Kidney (tissue), 22 donors: ENCODE measurements at places on chromosomes 16 and 17. TPM values are rescaled to one million over a fixed set of nuclear protein-coding genes. Genes with fewer than 3 reads are reported as not detected.

Gene GJC1
- total RNA-seq: 6.5 TPM

Gene KCTD2
- 30.2 TPM for total RNA-seq

GRCh38 chr16:80527297-80527696 lies 13.5 kb upstream of the DYNLRB2 start:
- no peaks in the 10 kb centered on the region for H3K27me3 ChIP-seq
- no peaks in the 10 kb centered on the region for H3K4me1 ChIP-seq
- no peak overlapping the region for H3K4me3 ChIP-seq
- no peak for DNase-seq
- no peak overlapping the region for H3K27ac ChIP-seq
- H3K36me3 ChIP-seq: no peaks in the 10 kb centered on the region

GRCh38 chr16:48277158-48277557 lies 29.8 kb upstream of the ABCC11 start:
- DNase-seq: no peak
- peaks cover 5% of the 10 kb centered on the region for H3K36me3 ChIP-seq
- H3K4me3 ChIP-seq: no peak overlapping the region
- no peaks in the 10 kb centered on the region for H3K4me1 ChIP-seq
- H3K27me3 ChIP-seq: no peaks in the 10 kb centered on the region
- no peak overlapping the region for H3K27ac ChIP-seq

DNA sequence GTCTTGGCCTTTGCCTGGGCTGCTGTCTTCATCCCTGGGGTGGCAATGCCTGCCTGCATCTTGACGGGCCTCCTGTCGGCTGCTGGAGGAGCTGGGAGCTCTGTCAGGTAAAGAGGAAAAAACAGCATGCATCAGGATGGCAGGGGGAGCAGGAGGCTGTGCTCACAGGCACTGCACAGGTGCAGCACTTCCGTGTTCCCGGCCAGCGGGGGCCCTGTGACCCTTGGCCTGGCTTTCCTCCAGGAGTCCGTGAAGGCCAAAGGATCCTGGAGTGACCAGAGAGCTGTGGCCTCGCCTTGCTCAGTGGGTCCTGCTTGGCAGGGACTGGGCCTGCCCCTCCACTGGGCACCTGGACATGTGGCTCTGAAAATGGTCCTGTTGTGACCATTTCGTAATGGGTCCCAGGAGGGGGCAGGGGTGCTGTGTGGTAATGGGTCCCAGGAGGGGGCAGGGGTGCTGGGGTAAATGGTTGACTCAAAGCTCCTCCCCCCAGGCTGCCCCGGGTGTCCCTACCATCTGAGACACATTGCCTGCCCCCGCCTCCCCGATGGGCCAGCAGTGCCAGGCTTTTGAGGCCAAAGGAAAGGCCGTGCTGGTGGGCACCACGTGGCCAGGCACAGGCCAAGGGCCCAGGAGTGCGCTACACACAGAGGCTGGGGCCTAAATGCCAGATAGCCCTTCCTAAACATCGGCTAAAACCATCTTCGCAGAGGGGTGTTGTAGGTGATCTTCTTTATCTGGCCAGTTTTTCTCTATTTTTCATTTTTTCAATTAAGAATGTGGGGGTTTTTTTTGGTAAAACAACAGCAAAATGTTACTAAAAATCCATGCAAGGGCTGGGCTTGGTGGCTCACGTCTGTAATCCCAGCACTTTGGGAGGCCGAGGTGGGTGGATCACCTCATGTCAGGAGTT lies 4.0 kb upstream of the FASN start:
- H3K27ac ChIP-seq: peak overlapping the region; percentile 80
- H3K4me1 ChIP-seq: peaks cover 26% of the 10 kb centered on the region
- no peaks in the 10 kb centered on the region for H3K27me3 ChIP-seq
- no peaks in the 10 kb centered on the region for H3K36me3 ChIP-seq

GRCh38 chr17:66689221-66689620 lies 145.7 kb upstream of the CACNG5 start:
- no peaks in the 10 kb centered on the region for H3K27me3 ChIP-seq
- peaks cover 8% of the 10 kb centered on the region for H3K4me1 ChIP-seq
- H3K36me3 ChIP-seq: peaks cover 12% of the 10 kb centered on the region
- DNase-seq: no peak

GRCh38 chr16:22373662-22374310 lies 633 bp downstream of the CDR2 start:
- H3K27me3 ChIP-seq: no peaks in the 10 kb centered on the region
- peak overlapping the region; percentile 47 for H3K4me3 ChIP-seq
- H3K4me1 ChIP-seq: peaks cover 33% of the 10 kb centered on the region
- H3K36me3 ChIP-seq: no peaks in the 10 kb centered on the region
- peak; percentile 84 for DNase-seq
- H3K27ac ChIP-seq: peak overlapping the region; percentile 81

GRCh38 chr17:48575066-48575582 lies 3.0 kb downstream of the HOXB4 start:
- H3K4me3 ChIP-seq: no peak overlapping the region
- H3K4me1 ChIP-seq: peaks cover 26% of the 10 kb centered on the region
- peak overlapping the region; percentile 26 for H3K27ac ChIP-seq
- no peaks in the 10 kb centered on the region for H3K27me3 ChIP-seq

DNA sequence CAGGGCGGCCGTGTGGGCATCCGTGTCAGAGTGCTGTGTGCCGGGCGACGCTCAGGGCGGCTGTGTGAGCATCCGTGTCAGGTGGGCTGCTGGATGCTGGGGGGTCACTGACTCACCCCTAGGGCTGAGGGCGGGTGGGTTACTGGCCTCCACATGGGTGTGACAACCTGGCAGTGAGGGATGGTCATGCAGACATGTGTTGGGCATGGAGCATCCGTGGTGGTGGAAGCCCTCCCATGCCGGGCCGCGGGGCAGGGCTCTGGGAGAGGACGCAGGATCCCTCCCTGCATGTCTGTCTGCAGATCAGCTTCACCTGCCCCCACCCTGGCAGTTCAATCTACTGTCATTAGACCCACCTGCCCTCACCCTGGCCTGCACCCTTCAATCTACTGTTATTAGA lies 56.3 kb downstream of the METRNL start:
- H3K27me3 ChIP-seq: no peaks in the 10 kb centered on the region
- no peaks in the 10 kb centered on the region for H3K36me3 ChIP-seq
- DNase-seq: peak; percentile 8
- no peaks in the 10 kb centered on the region for H3K4me1 ChIP-seq

DNA sequence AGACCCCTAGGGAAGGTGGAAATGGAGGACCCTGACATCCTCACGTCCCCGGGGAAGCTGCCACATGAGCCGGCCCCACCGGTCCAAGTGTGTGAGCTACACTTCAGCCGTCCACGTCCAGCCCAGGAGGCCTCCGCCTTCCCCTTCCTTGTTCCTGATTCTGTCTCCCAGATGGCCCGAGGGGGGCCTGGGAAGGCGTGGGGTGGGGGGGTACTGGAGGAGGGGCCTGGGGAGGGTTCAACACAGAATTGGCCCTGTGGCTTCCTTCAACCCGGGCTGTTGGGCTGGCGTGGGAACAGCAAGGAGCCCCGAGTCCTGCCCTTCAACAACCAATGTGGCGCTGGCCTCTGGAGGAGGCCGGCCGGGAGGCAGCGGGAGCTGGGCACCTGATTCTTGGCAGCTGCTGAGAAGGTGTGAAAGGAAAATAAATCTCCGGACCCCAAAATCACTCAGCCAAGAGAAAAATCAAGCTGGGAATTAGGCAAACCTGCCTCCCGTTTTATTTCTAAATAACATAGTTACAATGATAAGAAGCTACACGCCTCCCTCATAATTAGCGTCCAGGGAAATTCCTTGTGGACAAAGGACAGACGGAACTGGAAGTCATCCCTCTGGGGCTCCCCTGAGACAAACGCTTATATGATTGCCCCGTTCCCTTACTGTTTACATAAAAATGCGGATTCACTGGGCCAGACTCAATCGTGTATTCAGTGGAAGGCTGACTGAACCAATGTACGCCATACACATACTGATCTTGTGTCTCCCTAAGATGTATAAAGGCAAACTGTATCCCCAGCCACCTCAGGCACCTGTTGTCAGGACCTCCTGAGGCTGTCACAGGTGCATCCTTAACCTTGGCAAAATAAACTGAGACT lies 1.8 kb upstream of the APRT start:
- no peaks in the 10 kb centered on the region for H3K4me1 ChIP-seq
- no peak for DNase-seq
- H3K27ac ChIP-seq: no peak overlapping the region

DNA sequence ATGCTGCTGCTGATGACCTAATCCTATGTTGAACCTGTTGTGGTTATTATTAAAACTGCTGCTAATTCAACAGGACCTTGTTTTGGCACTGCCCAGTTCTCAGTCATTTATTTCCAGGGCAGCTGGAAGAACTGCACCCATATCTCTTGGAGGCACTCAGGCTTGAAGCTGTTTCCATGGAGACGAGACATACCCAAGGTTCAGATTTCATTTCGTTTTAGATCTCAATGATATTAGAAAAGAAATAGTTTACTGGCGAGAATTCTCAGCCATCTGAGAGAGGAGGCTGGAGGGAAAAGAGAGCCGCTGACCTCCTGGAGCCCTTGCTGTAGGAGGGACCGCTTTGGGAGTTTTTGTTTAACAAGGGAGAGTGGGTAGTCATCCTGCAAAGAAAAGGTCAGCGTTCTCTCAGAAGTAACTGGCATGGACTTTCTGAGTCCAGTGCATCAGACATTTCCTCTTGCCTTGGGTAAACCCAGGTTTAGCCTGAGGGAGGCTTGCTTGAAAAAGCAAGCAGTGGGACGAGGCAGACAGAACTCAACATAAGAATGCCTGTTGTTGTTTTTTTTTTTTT lies 75.4 kb downstream of the YPEL2 start:
- no peaks in the 10 kb centered on the region for H3K27me3 ChIP-seq
- peak; percentile 96 for DNase-seq
- no peak overlapping the region for H3K4me3 ChIP-seq
- H3K36me3 ChIP-seq: no peaks in the 10 kb centered on the region

GRCh38 chr16:63717806-63718205 lies 1404.1 kb downstream of the CDH11 start:
- no peak for DNase-seq
- H3K4me1 ChIP-seq: no peaks in the 10 kb centered on the region
- no peaks in the 10 kb centered on the region for H3K27me3 ChIP-seq
- no peak overlapping the region for H3K27ac ChIP-seq
- H3K36me3 ChIP-seq: no peaks in the 10 kb centered on the region

GRCh38 chr17:63835167-63835720 lies 7.2 kb downstream of the SMARCD2 start:
- H3K36me3 ChIP-seq: peaks cover 3% of the 10 kb centered on the region
- H3K4me1 ChIP-seq: peaks cover 7% of the 10 kb centered on the region
- no peak for DNase-seq
- H3K4me3 ChIP-seq: no peak overlapping the region
- no peaks in the 10 kb centered on the region for H3K27me3 ChIP-seq
